ENCODE measurements at places on chromosomes 5 and 9.

DNA sequence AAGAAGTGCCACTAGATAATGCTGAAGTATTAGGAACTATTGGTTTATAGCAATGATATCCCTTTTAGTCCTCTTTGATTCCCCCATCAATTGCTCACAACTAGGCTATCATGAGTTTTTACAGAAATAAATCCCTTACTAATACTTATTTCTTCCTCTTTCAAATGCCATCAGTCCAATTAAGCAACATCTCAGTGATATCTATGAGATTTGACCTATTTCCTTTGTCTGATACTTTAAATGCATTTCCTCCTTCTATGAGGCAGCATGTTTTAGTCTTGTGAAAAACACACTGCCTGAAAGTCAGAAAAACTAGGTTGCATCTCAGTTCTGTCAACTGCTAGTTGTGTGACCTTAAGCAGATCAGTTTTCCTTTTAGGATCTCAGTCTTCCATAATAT, 101.6 kb downstream of the FBXW11 start:
- DNase-seq = no peak

GRCh38 chr9:76720245-76720644, 44.0 kb upstream of the PCA3 start:
- no peak for DNase-seq

GRCh38 chr9:121550041-121550440, 50.4 kb upstream of the GGTA1 start:
- DNase-seq = no peak

DNA sequence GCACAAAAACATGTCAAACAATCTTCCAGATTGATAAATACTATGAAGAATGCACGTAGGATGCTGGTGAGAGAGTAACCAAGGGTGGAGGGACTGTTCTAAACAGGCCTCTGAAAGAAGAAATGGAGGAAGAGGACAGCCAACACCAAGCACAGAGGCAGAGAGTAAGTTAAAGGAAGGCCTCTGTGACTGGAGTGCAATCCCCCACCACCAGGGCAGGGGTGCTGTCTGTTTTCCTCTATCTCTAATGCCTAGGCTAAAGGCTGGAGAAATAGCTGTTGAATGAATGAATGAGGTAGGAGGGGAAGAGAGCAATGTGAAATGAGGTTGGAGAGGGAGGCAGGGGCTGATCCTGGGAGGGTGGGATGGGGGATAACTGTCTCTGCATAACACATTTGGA, 88.9 kb downstream of the ANKRD55 start:
- no peak for DNase-seq

- DNase-seq = peak; percentile 45
Observed at GRCh38 chr5:8756498-8757084, 789.3 kb downstream of the SEMA5A start.

- peak; percentile 64 for DNase-seq
Observed at GRCh38 chr5:144203750-144204596, 33.3 kb downstream of the KCTD16 start.

DNA sequence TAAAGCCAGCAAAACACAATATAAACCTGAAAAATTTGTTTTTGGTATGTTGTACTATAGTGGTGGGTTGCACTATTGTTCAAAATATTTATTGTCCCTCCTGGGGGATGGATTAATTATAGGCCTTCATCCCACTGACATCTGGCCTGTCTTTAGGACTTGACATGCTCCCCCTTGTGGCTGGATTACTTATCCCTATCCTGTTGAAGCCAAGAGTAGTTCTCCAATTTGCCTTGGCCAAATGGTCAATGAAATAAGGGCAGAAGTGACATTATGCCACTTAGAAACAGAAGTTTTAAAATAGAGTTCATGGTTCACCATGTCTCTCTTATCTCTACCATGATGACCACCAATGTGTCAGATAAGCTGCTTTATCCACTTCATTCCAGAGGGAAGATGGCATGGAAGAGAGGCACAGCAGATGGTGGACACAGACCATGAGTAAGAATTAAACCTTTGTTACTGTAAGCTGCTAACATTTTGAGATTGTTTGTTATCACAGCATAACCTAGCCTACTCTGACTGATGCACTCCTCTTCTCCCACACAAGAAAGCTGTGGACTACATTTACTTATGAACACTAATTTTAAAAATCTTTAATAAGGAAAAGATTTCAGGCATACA, 29.2 kb upstream of the ARHGEF28 start:
- DNase-seq = peak; percentile 38

DNA sequence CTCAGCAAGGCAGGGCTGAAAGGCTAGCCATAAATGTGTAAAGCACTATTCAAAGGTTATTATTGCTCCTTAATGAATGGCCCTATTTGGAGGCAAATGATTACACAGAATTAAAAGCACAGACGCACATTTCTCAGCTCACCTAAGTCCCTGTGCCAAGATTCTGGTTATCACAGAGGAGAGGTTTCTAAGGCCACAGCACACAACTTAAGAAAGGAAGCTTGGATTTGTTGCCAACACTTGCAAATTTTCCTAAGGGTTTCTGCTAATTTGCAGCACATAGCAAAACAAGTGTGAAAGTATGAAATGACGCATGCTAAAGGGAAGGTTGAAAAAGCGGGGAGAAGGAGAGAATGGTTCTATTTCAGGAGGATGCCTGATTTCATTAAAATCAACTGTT, 834.1 kb upstream of the C9orf72 start:
- DNase-seq = no peak

GRCh38 chr5:28344836-28345433, 1306.5 kb upstream of the CDH9 start:
- DNase-seq = peak; percentile 35

- DNase-seq = no peak
Observed at GRCh38 chr9:617445-618085, 223.9 kb upstream of the DMRT1 start.

GRCh38 chr9:134454476-134454857, 128.2 kb downstream of the RXRA start:
- DNase-seq = no peak

DNA sequence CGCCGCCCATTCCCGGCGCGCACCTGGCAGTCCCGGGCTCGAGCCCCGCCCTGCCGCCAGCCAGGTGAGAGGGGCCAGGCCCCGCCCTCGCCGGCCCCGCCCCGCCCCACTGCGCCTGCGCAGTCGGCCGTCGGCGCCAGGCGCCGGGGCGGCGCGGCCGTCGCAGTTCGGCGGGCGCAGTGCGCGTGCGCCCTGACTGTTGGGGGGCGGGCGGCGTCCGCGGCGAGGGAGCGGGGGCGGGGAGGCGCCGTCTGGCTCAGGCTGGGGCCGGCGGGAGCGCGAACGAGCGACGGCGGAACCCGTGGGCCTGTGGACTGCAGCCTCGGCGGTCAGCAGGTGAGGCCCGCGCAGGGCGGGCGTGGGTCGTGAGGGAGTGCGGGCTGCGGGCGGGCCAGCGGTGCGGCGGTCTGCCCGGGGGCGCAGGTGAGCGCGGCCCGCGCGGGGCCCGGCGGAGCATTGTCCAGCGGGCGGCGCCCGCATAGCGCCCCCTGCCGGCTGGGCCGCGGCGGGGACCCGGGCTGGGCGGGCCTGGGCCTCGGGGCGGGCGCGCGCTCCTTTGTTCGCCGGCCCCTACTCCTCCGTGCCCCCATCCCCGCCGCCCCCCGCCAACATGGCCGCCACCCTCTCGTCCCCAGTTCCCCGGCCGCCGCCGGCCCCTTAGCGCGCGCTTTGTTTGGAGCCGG, at the start of gene SPIN1:
Gene SPIN1, plus strand, starts transcription at position 242 of the 683 bp plus-strand sequence. CDS start 38,096 bp downstream, outside the sequence.
- peak; percentile 81 for DNase-seq

DNA sequence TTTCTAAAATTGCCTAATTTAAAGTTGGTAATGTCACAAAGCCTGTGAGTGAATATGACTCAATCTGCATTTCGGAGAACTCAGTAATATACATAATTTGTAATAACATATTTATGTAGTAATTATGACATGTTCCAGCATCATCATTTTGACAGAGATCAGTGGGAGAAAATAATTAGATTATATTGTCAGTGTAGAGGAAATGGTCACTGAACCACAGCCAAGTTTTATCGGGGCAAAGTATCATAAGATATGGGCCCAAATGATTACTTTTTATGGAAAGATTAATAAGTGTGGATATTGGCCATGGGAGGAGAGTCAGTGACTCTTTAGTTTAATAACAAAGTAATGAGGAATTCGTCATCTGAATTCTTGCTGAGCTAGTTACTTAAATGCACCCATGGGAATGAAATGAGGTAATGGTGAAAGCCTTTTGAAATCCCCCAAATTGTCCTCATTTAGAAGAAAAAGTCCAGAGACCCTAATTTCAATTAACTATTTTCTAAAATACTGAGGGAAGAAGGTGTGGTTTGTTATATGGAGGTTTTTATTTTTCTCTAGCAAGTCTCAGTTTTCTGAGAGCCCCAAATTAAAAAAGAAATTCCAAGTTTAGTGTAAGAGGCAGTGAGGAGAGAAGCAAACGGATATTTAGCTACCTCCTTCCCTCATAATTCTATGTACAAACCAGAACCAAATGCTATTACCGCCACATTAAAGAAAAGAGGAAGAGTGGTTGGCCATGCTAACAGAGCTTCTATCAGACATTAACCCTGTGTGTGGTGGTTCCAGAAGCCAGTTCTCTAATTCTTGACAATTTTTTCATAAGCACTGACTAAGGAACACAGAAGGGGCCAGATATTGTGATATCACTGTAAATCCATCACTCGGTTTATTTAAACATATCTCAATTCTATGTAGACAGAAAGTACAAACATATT, 37.7 kb upstream of the MRPS30 start:
- DNase-seq = no peak

GRCh38 chr5:52861368-52861767, 73.7 kb downstream of the ITGA1 start:
- DNase-seq = no peak

DNA sequence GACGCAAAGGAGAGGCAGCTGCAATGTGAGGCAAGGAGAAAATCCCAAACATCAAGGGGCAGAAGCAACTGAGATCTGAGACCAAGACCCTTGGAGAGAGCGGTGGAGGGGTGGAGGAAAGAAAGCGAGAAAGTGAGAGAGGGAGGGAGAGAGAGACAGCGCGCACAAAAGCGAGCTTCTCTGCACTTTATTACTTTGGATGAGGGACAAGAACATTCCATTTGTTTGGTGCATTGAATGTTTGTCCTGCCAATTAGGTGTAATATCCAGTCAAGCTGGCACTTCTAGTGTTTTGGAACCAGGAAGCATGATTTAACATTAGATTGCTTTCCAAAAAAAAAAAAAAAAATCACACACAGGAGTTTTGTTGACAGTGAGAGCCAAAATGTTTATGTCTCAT, 1.4 kb downstream of the CAST start:
- no peak for DNase-seq

- peak; percentile 20 for DNase-seq
Observed at GRCh38 chr5:134982230-134982629, 14.5 kb downstream of the CATSPER3 start.

GRCh38 chr5:95331358-95331757, 46.5 kb upstream of the MCTP1 start:
- no peak for DNase-seq

DNA sequence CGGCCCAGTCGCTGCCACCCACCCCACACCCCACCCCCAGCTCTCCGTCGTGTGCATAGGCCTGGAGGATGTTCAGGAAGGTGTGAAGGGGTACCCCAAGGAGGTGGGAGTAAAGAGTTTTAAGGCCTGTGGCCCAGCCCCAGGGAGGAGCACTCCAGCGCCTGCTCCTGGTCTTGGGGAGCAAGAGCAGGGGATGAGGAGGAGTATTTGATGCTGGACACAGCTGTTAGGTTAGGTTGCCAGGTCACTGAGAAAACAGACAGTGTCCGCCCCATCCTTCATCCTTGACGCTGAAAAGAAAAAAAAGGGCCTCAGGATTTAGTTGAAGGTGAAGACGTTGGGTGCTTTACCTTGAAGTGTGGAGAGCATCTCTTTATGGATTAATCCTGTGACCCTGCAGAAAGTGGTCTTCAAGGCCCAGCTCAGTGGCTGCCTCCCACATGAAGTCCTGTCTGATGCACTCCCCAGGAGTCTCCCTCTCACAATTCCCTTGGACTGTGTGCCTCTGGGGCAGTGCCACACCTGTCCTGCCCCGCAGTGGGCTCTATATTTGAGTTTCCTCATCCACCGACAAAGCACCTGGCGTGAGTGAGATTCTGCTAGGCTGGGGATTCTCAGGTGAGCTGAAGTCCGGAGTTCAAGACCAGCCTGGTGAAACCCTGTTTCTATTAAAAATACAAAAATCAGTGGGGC, 101.8 kb downstream of the SPRY4 start:
- DNase-seq = no peak

GRCh38 chr9:97853056-97853843, at the start of gene FOXE1:
TSS of gene FOXE1 (plus strand) at chr9:97853226. CDS start at chr9:97853915, 689 bp downstream.
- no peak for DNase-seq

- DNase-seq = no peak
Observed at GRCh38 chr9:130171226-130172148, 717 bp upstream of the NCS1 start.

GRCh38 chr5:135313946-135314345, 85.1 kb downstream of the MACROH2A1 start:
- no peak for DNase-seq

GRCh38 chr5:1111727-1112289, at the start of gene SLC12A7:
TSS of gene SLC12A7 (minus strand) at chr5:1112063. CDS start at chr5:1111991, 72 bp downstream.
- DNase-seq = no peak

GRCh38 chr5:177524941-177525655, 8.3 kb upstream of the DDX41 start:
- no peak for DNase-seq

DNA sequence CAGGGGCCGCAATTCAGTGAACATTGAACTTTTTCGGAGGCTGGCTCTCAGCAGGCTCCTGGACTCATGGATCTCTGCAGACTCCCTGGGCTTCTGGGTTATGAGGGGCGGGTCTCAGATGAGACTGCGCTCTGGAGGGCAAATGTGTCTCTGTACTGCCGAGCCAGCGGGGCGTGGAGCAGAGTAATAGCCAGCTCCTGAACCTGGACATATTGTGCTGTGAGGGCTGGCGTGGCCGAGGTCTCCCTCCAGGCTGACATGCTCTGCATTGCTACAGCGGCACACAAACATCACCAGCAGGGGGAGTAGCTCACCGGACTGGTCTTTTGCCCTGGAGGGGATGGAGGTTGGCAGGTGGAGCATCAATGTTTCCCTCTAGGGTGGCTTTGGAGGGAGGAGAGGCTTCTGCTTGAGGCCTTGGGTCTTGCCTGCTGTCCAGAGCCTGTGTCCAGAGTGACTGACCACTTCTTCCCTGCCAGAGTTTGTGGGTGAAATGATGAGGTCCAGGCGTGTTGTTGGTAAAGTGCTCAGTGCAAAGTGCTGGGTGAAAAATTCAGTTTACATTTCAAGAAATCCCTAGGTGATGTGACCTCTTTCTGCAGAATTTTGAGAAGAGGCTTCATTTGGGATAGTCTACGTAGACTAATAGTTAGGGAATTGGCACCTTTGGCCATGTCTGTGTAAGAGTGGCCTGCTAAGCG, 10.9 kb upstream of the GADD45G start:
- peak; percentile 67 for DNase-seq

DNA sequence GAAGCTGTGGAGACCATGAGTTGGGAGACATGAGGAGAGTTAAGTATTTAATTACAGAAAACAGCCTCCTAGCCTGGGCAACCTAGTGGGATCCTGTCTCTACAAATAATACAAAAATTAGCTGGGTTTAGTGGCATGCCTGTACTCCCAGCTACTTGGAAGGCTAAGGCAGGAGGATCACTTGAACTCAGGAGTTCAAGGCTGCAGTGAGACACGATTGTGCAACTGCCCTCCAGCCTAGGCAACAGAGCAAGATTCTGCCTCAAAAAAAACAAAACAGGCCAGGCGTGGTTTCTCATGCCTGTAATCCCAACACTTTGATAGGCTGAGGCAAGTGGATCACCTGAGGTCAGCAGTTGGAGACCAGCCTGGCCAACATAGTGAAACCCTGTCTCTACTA, 52.6 kb downstream of the AQP7 start:
- DNase-seq = no peak

Data from OCI-LY7 (cell line).